NK-92 treated with Interleukin-12 subunit alpha and Interleukin-12 subunit beta, amount 100 ng/mL, for 24 hours (cell line): ENCODE measurements at places on chromosomes 3 and 15.

GRCh38 chr3:71456826-71457225 lies 126.7 kb downstream of the FOXP1 start:
- no peak for DNase-seq

DNA sequence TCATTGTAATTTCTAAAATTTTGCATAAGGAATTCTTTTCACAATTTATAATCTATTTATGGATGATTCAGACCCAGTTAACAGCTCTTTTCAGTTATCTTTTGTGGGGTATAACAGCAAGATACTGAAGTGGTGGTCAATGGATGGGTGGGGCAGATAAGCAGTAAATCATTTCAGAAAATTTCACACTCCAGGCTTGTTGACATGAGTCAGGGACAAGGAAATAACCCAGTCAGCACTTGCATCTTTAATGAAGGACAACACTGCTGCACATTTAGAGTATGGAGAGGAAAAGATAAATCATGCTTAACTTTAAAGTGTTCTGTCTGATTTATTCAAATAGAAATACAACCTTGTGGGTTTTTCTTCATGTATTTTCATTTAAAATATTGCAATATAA lies 181.6 kb downstream of the ROBO1 start:
- DNase-seq: no peak

DNA sequence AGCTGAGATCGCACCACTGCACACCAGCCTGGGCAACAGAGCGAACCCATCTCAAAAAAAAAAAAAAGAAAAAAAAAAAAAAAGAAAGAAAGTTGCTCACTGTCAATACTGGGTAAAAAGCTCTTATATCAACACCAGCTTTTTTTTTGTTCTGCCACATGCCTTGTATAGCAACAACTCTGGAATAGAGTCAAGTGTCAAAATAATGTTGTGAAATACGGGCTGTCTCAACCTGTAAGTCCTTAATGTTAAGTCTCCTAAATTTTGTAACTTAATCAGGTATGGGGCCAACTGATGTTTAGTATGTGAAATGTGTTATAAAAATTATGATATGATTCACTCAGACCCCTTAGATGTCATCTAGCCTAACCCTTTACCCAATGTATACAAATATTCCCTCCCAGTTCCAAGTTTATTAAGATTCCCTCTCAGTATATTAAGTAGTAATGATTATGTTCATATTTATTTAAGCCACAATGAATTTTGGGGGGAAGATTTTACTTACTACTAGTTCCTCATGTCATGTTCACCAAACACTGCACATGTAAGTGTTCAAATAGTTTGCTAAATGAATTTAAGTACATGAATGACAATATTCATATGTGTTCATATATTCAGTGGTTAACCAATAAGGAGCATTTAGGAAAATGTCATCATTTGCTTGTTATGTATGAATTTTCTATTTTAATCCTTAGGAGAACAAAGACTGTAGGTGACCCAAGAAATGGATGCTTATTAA lies 52.2 kb downstream of the GPR160 start:
- no peak for DNase-seq

- no peak for DNase-seq
These were observed 185.8 kb upstream of the POU1F1 start for GRCh38 chr3:87462228-87462627.

DNA sequence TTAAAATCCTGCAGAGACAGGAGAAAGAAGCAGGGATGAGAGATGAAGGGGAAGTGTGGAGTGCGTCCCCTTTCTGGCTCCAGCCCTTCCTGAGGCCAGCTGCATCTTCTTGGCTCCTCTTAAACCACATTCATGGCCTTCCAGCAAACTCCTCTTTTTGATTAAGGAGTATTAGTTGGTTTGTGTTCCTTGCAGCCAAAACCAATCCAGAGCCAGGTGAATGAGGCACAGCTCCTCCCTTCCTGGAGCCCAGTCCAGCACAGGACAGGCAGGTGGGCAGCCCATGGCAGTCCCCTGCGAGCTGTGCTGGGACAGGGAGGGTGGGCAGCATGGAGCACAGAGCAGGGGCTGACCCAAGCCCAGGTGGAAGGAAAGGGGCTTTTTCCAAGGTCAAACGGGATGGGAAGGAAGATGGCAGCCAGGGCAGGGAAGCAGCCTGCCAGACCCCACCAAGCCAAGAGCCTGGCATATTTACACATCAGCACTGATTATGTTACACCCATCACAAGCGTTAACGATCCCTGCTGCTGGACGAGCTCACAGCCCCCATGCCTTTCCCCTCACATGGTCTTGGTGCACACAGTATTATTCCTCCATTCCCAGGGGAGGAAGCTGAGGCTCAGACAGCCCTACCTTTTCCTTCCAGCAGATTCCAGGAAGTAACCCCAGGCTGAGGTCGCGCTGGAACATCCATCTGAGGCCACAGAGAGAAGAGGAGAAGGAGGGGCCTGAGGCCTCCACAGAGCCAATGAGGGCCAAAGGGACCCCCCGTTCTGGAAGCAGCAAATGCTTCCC lies 175.6 kb downstream of the SMAD6 start:
- no peak for DNase-seq

DNA sequence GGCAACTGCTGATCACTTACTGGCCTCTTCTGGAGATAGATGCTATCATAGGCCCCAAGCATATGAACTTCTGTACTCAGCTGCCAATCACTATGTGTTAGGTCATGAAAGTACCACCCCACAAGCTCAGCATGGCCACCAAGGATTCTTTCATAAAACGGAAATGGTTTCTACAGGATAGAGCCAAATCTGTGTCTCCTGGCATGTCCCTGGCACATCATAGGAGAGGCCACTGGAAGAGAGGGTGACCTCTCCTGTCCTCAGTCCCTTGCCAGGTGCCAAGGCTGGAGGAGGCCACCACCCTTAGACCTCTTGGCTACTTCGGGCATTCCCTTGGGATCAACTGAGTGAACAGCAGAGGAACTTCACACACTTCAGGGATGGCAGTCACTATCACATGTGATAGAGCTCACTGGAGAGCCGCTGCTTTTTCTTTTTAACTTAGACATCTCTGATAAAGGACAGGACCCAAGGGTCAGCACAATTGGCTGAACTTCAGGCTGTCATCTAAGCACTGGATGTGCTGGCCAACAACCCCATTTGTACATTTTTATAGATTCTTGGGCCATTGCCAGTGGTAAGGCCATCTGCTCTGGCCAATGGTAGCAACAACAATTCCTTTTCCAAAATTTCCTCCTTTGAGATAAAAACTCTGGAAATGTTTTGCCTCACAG lies 425.2 kb downstream of the SQOR start:
- DNase-seq: no peak

DNA sequence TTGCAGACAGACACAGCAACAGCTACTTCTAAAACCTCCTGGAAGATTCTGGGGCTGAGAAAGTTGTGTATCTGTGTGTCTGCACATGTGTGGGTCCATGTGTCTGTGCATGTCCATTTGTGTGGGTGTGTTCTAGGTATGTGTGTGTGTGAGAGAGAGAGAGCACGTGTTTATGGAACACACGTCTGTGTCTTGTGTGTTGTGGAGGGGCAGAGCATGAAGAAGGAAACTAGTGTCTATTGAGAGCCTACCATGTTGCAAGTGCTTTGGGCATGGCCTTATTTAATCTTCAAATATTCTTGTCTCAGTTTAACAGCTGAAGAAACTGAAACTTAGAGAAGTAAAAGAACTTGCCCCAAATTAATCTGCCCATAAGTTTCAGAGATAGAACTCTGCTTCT lies 327.5 kb downstream of the UACA start:
- no peak for DNase-seq
